ENCODE measurements at places on chromosomes 5 and 9.
A peak's percentile ranks its signal among the peaks of the same experiment; 100 is the strongest.

GRCh38 chr5:180072556-180072955 is 997 bp upstream of the RNF130 start:
- DNase-seq: no peak

DNA sequence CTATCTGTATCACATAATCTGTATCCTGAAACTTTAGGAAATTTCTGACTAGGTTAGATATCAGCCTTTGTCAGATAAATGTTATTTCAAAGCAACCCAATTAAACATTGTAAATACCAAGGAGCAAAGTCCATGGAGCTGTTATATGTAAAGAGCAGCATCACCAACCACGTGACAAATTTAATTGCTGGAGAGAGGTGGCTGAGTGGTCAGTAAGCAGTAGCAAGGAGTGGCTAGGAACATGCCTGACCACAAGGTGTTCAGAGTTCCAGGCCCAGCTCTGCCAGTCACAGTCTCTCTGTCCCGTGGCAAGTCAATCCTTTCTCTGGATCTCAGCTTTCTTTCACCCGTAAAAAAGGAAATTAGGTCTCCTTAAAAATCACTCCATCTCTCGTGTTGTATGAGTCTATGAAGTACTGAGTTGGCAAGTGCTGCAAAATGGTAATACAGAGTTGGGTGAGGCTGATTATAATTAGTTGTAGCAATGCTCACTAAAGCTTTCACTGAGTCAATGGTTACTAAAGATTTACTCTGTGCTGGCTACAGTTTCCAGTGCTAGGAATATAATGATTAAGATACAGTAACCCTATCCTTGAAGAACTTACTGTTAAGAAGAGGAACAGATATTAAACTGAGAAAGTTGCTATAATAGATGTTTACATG is 166.1 kb downstream of the GNAQ start:
- no peak for DNase-seq

- DNase-seq: no peak
These were observed 26.6 kb upstream of the LRRTM2 start for GRCh38 chr5:138901716-138902115.

GRCh38 chr9:99235069-99235468 is 13.0 kb downstream of the SEC61B start:
- no peak for DNase-seq

- DNase-seq: no peak
These were observed 539.7 kb downstream of the CTNND2 start for GRCh38 chr5:11364531-11364930.

GRCh38 chr9:35682520-35683315 is 7.0 kb downstream of the TPM2 start:
- DNase-seq: no peak

- no peak for DNase-seq
These were observed 414.8 kb downstream of the GADD45G start for GRCh38 chr9:90019626-90020025.

DNA sequence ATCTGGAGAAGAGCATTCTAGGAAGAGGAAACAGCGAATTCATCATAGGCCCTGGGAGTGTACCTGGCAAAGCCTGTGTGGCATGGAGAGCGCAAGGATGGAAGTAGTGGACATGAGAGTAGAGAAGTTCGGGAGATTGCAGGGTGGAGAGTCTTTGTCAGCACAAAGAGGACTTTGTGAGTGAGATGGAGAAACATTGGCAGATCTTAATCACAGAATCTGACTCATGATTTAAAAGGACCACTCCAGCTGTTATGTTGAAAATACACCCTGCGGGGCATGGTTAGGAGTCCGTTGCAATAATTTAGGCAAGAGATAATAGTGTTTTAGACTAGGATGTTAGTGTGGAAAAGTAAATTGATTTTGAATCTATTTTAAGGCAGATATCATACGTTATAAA is 116.9 kb downstream of the HACD4 start:
- no peak for DNase-seq

DNA sequence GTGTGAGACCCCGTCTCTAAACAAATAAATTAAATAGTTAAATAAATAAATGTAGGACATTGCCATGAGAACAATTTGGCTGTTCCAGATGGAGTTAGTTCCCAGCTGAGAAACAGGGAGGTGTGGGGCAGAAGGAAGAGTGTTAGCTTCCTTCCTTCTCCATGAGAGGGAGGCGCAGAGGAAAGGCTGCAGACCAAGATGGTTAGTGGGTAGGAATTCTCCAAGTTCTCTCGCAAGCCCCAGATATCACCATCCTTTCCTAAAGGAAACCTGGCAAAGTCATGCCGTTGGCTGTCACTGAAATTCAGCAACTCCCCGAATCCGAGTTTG is 33.1 kb upstream of the RAB14 start:
- no peak for DNase-seq

GRCh38 chr5:170894665-170895064 is 32.8 kb downstream of the RANBP17 start:
- no peak for DNase-seq

GRCh38 chr9:76744336-76744735 is 19.9 kb upstream of the PCA3 start:
- DNase-seq: no peak

DNA sequence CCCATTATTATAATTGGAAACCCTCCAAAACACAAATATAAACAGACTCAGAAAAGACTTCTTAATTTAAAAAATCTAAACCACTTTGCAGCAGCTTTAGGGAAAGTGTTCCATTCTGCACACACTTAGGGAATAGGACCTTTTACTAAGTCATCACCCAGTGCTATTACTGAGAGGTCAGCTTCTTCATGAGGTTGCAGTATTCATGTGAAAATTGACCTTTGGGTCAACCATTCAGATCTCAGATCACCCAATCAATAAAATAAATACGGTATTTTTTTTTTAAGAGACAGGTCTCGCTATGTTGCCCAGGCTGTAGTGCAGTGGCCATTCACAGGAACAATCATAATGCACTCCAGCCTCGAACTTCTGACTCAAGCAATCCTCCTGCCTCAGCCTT is 21.8 kb downstream of the NR6A1 start:
- DNase-seq: no peak

DNA sequence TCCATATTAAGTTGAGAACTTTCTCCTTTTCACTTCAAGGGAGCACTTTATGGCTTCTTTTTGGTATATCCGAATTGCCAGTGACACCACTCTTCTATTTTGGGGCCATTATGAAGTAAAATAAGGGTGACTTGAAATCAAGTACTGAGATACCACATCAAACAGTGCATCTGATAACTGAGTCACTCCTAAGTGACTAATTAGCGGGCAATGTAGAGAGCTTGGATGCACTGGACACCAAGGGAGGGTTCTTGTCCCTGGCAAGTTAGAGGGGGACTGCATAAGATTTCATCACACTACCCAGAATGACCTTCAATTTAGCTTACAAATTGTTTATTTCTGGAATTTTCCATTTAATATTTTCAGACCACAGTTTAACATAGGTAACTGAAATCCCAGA is 813.9 kb upstream of the CDH10 start:
- DNase-seq: no peak

DNA sequence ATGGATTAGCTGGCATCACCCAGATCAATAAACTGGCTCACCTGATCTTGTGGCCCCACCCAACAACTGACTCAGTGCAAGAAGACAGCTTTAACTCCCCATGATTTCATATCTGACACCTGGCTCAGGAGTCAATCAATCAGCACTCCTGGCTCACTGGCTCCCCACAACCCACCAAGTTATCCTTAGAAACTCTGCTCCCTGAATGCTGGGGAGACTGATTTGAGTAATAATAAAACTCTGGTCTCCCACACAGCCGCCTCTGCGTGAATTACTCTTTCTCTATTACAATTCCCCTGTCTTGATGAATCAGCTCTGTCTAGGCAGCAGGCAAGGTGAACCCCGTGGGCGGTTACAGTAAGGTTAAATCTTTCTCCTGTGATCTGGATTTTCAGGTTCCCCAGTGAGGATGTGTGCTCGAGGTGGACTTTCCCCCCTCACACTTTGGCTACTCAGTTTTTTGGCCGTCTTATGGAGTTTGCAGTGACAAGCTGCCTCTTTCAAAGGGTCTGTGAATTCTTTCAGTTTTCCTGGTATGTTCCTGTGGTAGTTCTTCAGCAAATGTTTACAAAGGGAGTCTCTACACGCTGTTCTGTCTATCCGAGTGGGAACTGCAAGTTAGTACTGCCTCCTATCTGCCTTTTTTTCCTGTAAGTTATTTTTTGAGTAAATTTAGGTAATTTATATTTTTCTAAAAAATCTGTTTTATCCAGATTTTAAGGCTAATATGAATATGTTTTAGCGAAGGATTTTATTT is 500.2 kb upstream of the NUDT12 start:
- DNase-seq: no peak

- peak; percentile 78 for DNase-seq
These were observed 453.3 kb downstream of the BNC2 start for GRCh38 chr9:16417161-16417560.

DNA sequence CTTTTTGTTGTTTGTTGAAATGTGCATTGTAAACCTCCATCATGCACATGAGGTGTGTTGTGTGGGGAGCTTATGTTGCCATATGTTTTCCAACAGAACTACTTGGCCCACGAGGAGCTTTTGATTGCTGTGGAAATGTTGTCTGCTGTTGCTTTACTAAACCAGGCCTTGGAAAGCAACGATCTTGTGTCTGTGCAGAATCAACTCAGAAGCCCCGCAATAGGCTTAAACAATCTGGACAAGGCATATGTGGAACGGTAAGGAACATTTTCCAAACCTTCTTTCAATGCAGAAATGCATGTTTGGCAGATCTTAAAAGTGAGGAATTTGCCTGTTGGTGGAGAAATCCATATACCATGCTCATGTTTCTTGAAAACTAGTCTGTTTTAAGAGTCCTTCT is 22.5 kb downstream of the F2RL2 start:
- no peak for DNase-seq

GRCh38 chr9:72207278-72207677 is 58.0 kb downstream of the GDA start:
- no peak for DNase-seq

DNA sequence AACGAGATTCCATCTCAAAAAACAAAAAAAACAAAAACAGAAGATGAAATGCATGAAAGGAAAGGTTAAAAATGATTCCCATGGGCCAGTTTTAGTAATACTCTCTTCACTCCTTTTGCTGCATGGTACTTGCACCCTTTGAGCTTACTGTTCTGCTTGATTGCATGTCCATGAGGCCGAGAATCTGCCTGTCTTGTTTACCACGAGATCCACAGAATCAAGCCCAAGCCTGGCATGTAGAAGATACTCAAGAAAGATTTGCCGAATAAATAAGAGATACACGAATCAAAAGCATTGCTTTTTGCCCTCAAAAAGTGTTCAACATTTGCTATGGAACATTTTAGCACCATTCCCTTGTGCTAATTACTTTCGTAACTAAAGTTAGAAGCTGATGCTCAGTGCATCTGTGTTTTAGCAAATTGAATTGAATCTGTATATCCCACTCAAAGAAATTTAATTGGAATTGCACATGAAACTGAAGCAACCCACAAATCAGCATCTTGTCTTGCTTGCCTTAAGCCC is 1.1 kb downstream of the FAXDC2 start:
- DNase-seq: no peak

DNA sequence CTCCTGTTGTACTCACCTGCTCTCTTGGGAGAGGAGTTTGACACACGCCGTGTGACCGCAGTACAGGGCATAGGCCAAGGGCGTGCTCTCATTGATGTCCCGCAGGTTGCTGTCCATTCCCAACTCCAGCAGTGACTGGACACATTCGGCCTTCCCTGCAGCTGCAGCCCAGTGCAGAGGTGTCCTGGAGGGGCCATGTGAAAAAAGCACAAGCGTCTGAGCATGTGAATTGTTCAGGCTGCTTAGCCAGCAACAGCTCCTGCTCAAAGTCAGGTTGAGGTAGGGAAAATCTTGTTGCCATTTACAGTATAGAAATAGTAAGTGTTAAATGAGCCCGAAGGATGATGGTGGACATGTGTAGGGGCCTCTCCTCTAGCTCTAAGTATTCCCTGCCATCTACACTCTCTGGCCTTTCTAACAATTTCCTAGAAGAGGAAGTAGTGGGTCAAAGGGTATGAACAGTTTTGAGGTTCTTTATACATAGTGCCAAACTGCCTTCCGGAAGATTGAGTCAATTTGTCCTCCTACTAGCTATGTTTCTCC is 116.5 kb downstream of the ANKRD55 start:
- peak; percentile 34 for DNase-seq

GRCh38 chr5:154977409-154977808 is 36.1 kb upstream of the KIF4B start:
- peak; percentile 23 for DNase-seq

DNA sequence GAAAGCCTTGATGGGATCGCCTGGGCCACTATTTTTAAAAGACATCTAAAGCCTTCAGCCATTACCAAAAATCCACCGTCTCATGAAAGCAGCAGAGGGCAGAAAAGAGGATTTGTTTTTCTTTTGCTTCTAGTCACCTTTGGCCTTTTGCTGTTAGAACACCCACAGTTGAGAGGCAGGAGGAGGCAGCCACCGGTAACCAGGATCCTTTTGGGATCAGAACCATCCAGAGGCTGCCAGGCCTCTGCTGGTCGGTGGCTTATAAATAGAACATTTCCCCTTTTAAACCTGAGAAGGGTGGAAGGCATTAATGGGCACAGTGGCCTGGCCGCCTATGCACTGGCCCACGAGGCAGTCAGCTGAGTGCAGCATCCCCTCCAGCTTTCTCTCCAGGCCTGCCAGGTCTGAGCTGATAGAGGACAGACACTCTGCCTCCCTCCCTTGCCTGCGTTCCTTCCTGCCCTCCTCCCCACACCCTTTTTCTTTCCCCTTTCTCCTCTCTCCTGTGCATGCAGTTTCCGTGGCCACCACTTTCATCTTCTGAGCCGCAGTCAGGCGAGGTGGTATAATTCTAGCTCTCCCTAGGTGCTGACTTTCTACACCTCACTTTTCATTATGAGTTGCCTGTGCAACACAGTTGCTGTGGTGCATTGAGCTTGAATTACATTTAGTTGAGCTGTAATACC is 253.4 kb downstream of the ARHGAP26 start:
- no peak for DNase-seq

DNA sequence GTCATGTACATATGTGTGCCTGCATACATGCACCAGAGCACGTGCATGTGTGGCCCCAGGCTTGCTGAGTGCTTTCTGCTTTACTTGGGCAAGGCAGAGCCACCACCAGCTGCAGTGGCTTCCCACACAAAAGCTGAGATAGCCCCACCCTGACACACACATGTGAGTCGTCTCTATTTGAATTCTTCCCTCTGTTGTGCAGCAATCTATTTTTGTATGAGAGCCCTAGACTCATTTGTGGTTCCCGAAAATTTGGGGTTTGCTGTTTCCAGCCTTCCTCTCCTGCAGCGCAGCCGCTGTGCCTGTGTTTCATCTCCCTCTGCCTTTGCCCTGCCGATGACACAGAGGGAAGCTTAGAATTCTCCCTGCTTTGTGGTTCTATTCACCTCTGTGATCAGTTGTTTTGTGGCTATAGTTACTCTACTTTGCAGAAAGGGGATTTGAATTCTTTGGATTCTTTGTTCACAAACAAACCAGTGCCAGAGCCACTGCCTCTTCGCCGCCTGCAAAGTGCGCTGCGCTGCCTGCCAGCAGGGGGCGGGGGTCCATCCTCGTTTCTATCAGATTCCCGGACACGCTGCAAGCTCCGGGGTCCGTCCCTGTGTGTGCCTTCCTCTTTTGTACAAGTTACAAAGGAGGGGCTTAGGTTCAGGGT is 95.8 kb upstream of the DAP start:
- DNase-seq: peak; percentile 37

GRCh38 chr9:37339923-37340322 is 82.6 kb upstream of the GRHPR start:
- DNase-seq: no peak

GRCh38 chr5:1297243-1297642 is 2.4 kb upstream of the TERT start:
- no peak for DNase-seq
